ACHN (cell line): ENCODE measurements at places on chromosomes 16 and 17.
A peak's percentile ranks its signal among the peaks of the same experiment; 100 is the strongest.

DNA sequence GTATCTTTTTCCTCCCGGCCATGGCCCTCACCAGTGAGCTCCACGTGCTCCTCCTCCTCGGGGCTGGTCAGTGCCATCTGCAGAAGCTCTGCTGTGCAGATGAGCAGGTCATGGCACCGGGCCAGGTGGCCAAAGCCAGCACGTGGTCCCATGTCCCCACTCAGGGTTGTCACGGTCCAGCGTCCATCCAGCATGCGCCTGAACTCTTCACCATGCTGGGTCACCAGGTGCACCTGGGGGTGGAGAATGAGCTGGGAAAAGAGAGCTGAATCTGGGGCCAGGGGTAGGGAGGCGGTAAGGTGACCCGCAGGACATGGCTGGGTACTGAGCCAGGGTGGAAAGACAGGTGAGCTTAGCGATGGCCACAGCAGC is 1.3 kb downstream of the DHX58 start:
- DNase-seq: peak; percentile 14

DNA sequence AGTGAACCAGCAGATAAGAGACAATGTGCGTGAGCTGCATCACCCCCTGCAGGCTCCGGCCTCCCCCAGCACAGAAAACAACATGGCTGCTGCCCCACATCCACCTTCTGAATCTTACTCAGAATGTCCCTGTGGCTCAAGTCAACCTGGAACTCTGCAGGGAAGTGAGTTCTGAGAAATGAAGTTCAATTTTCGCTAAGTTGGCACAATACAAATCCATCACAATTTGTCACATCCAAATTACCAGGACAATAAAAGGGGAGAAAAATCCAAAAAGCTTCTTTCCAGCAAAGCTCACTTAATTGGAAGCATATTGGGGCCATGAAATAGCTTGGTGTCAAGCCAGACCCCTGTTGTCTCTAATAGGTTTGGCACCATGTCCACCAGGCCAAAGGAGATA is 38.1 kb downstream of the CLEC19A start:
- no peak for DNase-seq

DNA sequence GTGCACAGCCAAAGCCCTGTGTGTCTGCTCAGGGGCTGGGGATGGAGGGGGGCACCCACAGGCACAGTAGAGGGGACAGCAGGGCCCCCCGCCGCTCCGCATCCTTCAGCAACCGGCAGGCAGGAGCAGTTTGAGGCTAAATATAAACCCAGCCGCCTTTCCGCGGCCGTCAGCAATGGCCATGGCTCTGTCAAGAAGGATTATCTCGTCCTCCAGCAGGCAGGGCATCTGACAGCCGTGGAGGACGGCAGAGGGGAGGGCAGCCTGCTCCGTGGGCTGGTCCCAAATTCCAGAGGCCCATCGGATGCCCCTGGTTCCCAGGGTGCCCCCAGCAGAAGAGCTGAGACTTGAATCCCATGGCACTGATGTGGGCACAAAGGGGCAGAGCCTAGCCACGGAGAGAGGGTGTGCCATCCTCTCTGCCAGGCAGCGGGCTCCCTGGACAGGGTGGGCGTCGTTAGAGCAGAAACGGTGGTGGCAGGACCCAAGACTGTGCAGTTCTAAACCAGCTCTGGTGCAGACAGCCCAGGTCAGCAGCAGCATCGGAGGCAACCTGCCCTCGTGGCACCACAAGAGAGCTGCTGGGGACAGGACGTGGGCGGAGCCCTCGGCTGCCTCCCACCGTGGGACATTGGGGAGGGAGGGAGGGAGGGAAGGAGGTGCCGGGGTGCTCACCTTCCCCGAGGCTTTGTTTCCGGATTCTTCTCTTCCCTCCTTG is 198.8 kb upstream of the CIBAR2 start:
- DNase-seq: no peak

- DNase-seq: no peak
These were observed 20.6 kb upstream of the PRKCA start for GRCh38 chr17:66281661-66282369.

DNA sequence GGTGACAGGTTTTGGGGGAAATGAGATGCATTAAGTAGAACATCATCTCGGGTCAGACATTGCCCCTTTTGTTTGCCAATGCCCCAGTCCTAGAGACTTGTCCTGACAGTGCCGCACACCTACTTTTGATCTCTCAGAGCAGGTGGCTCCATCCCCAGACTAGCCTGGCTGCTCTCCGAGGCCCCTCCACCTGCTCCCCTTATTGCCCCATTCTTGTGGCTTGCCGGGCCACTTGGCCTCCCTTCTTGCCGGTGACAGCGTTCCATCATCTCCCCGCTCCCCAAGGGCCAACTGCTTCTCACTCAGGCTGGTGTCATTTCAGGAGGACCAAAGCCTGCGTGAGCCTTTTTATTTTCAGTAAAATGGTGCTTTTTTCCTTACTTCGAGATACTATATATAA is 14.9 kb downstream of the UBFD1 start:
- DNase-seq: no peak
